ENCODE measurements at places on chromosomes 5 and 9.
A peak's percentile ranks its signal among the peaks of the same experiment; 100 is the strongest.

- no peak for DNase-seq
Observed at GRCh38 chr9:133151041-133151440, 12.7 kb downstream of the GBGT1 start.

- no peak for DNase-seq
Observed at GRCh38 chr5:179768326-179769085, 25.3 kb upstream of the LTC4S start.

- no peak for DNase-seq
Observed at GRCh38 chr5:96637196-96637595, 25.0 kb upstream of the CAST start.

DNA sequence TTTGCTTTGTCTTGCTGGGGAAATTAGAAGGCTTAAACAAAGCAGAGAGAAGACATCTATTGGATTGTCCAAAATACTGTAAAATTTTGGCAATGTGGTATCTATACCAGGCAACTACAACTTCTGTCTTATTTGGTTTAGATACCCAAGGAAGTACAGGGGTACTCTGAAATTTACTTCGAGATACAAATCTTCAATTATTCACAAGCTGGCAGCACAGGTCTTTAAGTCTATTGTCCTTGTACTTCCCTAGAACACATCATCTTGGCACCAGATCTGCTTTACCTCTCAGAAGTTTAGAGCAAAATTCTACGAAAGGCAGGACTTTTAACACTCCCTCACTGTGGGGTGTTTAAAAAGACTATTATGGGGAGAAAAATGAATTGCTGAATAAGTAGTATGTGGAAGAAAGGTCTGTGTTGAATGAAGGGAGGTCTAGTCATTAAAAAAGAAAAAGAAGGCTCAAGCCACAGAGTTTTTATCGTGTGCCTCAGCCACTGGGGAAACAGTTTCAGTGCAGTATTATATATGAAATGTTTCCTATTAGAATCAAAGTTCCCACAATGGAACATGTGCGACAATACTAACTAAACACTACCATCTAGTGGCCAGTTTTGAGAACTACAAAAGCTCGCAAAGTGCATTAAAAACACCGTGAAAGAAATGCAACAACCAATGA lies 93.7 kb downstream of the PDE4D start:
- DNase-seq, result no peak

DNA sequence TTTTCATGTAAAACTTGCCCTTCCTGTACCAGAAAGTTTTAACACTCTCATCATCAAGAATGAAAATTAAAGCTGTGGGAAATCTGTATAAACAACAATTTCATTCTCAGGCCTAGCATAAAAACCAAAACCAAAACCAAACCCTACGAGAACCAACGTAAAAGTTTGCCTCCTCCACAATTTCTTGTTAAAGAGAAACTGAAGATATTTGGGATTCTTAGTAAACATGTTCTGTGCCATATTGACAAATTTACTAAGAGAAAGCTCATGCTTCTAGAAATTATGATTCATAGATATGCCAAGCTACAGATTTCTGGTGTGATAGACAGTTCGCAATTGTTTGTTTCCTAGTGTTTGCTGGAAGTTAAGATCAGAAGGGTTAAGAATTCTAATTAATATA lies 801.0 kb upstream of the NUDT12 start:
- no peak for DNase-seq

GRCh38 chr9:128276574-128277270 lies 646 bp downstream of the SWI5 start:
- no peak for DNase-seq

DNA sequence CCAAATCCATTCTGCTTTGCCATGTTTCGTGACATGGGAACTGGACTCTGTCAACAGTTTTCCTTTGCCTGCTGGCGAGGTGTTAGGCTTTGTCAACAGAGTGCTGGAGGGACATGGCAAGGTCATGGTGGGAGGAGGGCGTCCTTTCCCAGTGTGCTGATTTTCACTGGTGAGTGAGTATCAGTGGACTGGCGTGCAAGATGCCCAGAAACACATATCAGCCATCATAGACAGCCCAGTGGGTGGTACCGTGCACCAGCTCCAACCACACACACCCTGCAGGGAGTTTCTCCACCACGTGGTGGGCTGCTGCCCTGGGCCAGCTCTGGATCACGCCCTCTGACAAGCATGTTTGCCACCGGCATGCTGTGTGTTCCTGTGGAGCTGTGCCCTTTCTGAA lies 50.0 kb upstream of the ABL1 start:
- DNase-seq, result no peak

DNA sequence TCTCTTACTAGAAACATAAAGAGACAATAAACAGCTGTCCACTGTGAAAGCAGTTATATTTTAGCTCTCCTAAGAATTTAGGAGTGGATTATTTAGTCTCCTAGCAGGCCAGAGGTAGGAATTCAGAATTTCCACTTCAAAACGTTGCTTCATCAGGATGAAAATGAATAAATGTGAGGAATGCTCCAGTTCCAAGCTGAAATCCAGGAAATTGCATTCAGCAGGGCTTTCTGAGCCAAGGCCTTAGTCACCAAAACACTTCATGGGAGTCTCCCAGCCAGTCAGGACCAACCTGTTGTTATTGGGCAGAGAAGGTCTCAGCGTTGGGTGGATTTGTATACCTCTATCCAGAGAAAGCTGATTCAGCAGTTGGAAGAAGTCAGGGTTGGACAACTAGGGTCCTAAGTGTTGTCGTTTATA lies 1040.3 kb downstream of the TLE1 start:
- no peak for DNase-seq

GRCh38 chr5:133698646-133699526 lies 86.5 kb upstream of the FSTL4 start:
- DNase-seq, result no peak

DNA sequence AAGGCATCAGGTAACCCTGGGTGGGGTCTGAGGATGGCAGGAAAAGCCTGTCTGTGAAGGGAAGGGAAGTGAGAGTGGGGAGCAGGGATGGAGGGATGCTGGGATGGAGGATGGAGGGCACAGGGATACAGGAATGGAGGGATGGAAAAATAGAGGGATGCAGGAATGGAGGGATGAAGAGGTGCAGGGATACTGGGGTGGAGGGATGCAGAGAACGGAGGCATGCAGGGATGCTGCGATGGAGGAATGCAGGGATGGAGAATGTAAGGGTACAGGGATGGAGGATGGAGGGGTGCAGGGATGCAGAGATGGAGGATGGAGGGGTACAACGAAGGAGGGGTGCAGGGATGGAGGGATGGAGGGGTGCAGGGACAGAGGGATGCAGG lies 9.1 kb downstream of the PTGES2 start:
- no peak for DNase-seq

- no peak for DNase-seq
Observed at GRCh38 chr5:125813221-125813974, 609.8 kb upstream of the GRAMD2B start.

DNA sequence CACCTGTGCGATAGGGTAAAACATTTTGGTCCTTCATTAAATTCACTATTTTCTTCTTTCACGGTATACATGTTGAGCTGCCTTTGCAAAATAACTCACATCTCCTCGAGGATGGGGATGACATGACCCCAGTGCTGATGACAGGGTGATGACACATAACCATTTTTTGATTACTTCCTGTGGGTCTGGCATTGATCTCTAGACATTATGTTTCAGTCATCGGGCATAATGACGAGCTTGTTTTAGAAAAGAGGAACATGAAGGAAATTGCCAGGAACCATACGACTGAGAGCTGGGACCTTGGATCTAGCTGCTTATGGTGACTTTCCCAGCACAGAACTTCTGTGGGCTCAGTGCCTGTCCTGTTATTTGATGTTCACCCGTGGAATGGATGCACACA lies 25.2 kb downstream of the COL5A1 start:
- no peak for DNase-seq

GRCh38 chr5:151647320-151647861 lies 39.3 kb downstream of the SPARC start:
- no peak for DNase-seq

DNA sequence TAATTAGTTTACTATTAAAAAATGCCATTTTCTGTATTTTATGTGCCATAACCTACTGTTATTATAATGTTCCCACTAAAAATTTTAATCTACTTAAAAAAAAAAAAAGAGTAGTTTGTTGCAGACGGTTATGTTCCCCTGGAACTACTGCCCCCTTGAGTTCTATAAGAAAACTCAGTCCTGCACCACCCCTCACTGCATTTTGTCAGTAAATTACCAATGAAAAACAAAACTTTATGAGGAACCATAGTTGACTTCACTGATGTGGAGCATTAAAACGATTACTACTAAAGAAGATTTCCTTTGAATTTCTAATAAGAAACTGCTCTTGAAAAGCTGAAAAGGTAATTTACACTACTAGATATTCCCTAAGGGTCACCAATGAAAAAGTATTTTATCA lies 288.7 kb downstream of the FBXL17 start:
- no peak for DNase-seq

GRCh38 chr5:81425569-81425968 lies 31.6 kb upstream of the ACOT12 start:
- DNase-seq, result no peak

- no peak for DNase-seq
Observed at GRCh38 chr5:1540831-1541701, 17.3 kb upstream of the LPCAT1 start.

DNA sequence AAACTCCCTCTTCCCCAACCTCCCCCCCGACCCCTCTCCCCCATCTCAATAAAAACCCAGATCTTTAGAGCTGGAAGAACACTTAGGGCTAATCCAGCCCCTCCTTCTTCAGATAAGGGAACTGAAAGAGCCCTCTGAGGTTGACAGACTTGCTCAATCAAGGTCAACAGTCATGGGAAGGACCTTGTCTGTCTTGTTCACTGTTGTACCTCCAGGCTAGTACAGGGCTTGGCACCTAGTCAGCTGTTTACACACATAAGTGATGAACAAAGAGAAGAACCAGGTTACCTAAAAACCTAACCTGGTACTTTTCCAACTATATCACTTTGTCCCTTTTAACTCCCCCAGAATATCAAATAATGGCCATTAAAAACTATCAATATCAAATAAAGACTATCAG lies 2.4 kb downstream of the TTC39B start:
- DNase-seq, result no peak

GRCh38 chr5:133851521-133851920 lies 116.9 kb downstream of the C5orf15 start:
- DNase-seq, result peak; percentile 5

DNA sequence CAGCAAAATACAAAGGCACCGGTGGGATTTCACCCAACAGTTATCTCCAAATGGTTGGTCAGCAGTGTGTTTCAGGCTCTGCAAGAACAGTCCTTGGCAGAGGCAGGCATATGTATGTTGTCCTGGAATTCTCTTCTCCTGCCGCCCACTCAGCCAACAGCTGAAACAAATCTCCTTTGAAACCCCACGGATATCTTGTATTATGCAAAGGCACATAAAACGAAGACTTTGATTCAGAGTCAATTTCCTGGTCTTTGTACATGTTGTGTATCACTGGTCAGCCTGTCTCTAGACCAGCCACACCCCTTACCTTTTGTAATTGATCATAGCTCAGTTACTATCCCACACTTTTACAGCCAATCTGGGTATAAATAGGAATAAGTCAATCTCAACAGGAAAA lies 29.2 kb downstream of the FREM1 start:
- DNase-seq, result no peak

- DNase-seq, result no peak
Observed at GRCh38 chr5:179125789-179126505, 65.8 kb downstream of the ZNF354C start.

GRCh38 chr9:112048924-112049691 lies 126.0 kb downstream of the SUSD1 start:
- no peak for DNase-seq

GRCh38 chr5:124289641-124290311 lies 456.7 kb downstream of the ZNF608 start:
- no peak for DNase-seq

DNA sequence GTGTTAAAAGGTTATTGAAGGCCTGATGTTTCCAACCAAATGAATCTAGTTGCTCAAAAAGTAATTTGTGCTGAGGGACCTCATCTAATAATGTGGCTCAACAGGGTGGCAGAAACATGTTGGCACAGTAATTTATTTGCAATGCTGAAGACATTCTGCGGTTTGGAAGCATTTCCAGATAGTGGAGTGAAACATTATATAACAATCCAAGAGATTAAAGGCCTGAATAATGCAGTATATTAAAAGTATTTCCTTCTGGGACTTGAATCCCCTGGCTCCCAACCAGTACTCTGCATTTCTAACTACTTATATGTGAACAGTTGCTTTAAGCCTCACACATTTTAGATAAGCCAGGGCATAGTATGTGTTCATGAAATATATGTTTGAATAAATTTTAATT lies 25.9 kb upstream of the ALDH1A1 start:
- no peak for DNase-seq

- DNase-seq, result no peak
Observed at GRCh38 chr9:82488313-82489200, 500.0 kb downstream of the SPATA31D1 start.

All from mesothelial cell of epicardium (in vitro differentiated cells).